ENCODE measurements at places on chromosomes 3 and 15. TPM values are rescaled to one million over a fixed set of nuclear protein-coding genes. Genes with fewer than 3 reads are reported as not detected.

PPARG gene
- 41.7 TPM for total RNA-seq

LMOD3 gene
- total RNA-seq, result not detected

ABHD6 gene
- total RNA-seq, result 13.0 TPM

FANCD2OS gene
- total RNA-seq, result not detected

CNTN4 gene
- not detected for total RNA-seq

ITIH1 gene
- not detected for total RNA-seq

GRK7 gene
- not detected for total RNA-seq

TRIM71 gene
- total RNA-seq, result not detected

DPPA2 gene
- total RNA-seq, result not detected

C2CD4A gene
- total RNA-seq, result not detected

GCNT3 gene
- total RNA-seq, result 149 TPM

RAB6B gene
- 2.4 TPM for total RNA-seq

COL6A6 gene
- not detected for total RNA-seq

EOMES gene
- total RNA-seq, result 2.1 TPM

RYR3 gene
- total RNA-seq, result 0.05 TPM

GPR149 gene
- total RNA-seq, result not detected

SMCO1 gene
- not detected for total RNA-seq

CTDSPL gene
- total RNA-seq, result 11.2 TPM

SOX14 gene
- total RNA-seq, result not detected

MASP1 gene
- not detected for total RNA-seq

RPL39L gene
- total RNA-seq, result 45.1 TPM

ROPN1 gene
- not detected for total RNA-seq

TRH gene
- total RNA-seq, result not detected

SPATA12 gene
- total RNA-seq, result 0.44 TPM

ARL14 gene
- total RNA-seq, result 1.1 TPM

TTC21A gene
- 1.4 TPM for total RNA-seq

ATP13A5 gene
- not detected for total RNA-seq

PLAAT1 gene
- not detected for total RNA-seq

MCF2L2 gene
- 0.15 TPM for total RNA-seq

TMC3 gene
- not detected for total RNA-seq

SKOR1 gene
- total RNA-seq, result 0.03 TPM

TMEM207 gene
- not detected for total RNA-seq

SLC28A1 gene
- 0.05 TPM for total RNA-seq

SEMA3G gene
- total RNA-seq, result 0.10 TPM

C3orf70 gene
- not detected for total RNA-seq

HGD gene
- 17.6 TPM for total RNA-seq

KIF15 gene
- total RNA-seq, result 8.9 TPM

CDHR4 gene
- total RNA-seq, result 0.53 TPM

COLQ gene
- total RNA-seq, result 0.43 TPM
